Forelimb muscle (tissue), 1 donor: ENCODE measurements at places on chromosomes 3 and 15. TPM values are rescaled to one million over a fixed set of nuclear protein-coding genes. Genes with fewer than 3 reads are reported as not detected.

DNA sequence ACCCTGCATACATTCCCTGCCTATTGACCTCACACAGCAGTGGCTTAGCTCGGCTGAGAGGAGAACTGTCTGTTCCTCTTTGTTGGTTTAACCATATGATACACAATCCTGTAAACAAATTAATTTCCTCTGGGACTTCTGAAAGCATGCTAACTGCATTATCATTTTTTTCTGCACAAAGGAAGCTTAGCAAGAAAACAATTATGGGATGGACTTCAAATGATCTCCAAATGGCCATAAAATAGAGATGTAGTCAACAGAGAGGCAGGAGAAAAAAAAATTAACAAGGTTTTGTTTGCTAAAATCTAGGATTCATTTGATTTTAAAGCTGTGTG lies 14.4 kb upstream of the TMC3 start:
- no peak for DNase-seq

GRCh38 chr3:135304378-135304777 lies 509.3 kb downstream of the EPHB1 start:
- no peak for DNase-seq

GRCh38 chr3:1318296-1319005 lies 225.6 kb downstream of the CNTN6 start:
- no peak for DNase-seq

DNA sequence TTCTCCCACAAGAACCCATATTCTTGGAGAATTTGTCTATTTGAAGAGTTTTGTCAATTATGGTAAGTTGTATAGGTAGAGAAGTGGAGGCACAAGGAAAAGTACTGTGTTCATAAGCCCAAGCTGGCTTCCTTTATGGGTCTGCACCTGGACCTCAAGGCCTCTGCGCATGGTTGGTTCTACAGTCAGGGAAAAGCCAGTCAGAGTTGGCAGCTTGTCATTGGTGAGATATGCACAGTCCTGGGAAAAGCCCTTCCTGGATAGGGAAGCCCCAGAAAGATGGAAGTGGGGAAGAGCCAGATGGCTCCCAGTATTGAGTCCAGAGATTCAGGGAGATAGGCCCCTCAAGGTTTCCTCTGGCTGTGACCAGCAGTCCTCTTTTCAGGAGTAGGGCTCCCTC lies 15.8 kb downstream of the BOC start:
- DNase-seq, result no peak

DNA sequence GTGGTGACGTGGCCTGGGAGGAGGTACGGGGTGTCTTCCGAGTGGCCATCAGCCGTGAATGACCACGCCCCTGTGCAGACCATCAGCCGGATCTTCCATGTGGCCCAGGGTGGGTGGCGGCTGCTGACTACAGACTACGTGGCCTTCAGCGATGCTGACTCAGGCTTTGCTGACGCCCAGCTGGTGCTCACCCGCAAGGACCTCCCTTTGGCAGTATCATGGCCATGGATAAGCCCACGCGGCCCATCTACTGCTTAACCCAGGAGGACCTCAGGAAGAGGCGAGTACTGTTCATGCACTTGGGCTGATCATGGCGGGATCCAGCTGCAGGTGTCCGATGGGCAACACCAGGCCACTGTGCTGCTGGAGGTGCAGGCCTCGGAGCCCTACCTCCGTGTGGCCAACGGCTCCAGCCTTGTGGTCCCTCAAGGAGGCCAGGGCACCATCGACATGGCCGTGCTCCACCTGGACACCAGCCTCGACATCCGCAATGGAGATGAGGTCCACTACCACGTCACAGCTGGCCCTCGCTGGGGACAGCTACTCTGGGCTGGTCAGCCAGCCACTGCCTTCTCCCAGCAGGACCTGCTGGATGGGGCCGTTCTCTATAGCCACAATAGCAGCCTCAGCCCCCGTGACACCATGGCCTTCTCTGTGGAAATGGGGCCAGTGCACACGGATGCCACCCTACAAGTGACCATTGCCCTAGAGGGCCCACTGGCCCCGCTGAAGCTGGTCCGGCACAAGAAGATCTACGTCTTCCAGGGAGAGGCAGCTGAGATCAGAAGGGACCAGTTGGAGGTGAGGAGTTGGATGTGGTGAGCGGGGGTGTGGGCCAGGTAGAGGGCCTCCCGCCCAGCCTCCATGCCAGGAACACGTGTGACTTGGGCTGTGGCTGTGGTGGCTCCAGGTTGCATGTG lies 178.4 kb downstream of the TBC1D2B start:
- DNase-seq, result no peak

GRCh38 chr3:17091910-17092582 lies 207.3 kb downstream of the PLCL2 start:
- no peak for DNase-seq

DNA sequence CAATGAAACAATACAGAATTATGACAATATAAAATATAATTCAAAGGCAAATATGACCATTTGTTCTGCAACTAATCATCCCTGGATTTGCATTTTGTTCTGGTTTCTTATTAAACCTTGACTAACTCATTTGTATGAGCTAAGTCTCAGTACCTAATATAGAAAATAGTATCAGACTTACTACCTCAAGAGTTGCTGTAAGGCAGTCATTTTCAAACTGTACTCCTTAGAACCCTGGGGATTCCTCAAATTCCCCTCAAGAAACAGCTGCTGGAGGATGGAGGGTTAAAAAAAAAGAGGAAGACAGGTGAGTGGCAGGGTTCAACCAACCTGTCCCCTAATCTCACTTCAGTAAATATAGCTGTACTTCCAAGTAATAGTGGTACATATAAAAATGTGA lies 11.1 kb downstream of the ZBTB11 start:
- DNase-seq, result no peak

- peak; percentile 51 for DNase-seq
These were observed 766.8 kb downstream of the TBL1XR1 start for GRCh38 chr3:176430244-176431037.

DNA sequence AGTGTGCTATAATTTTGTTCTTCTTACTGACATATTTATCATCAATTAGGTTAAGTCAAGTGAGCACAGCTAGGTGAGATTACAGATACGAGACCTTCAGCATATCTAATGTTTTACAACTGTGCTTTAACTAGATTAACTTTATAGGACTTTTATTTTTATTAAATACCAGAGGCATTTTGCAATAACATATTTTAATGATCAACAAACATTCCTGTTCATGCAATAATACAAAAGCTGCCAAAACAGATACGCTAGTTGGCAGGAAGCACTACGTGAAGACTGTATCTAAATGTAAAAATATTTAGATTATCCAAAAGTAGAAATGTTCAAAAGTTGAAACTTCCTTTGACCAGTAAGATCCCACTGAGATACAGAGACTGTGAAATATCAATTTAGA lies 139.1 kb downstream of the CBLB start:
- no peak for DNase-seq

DNA sequence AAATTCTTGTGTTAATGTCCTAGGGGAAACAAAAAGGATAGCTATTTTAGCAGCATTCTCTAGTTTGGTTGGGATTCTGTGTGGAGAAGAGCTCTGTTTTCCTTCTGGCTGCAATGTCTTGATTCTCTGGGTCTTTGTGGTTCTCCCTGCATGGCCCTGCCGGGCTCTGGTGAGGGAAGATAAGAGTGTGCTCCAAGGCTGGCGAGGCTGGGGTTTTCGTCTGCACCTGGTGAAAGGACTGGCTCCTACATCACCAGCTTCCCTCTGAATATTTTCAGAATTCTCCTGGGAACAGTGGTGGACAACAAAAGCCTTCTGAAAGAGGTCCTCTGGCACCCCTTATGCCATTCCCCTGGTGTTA lies 38.1 kb upstream of the SFMBT1 start:
- no peak for DNase-seq

DNA sequence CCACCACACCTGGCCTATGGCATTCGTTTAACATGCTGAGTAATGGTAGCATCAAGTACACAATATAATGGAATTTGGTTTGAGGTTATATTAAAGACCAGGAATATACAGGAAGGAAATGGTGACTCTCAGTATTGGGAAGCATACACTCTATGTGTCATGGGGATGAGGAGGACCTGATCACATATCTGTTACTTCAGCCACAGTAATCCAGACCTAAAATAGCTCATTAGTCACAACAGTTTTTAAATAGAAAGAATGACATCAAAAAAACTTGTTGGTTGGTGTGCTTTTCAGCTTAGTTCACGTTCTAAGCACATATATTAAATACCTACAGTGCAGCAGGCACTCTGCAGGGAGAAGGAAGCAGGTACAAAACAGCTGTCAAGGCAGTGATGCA lies 52.5 kb upstream of the ATP2C1 start:
- DNase-seq, result no peak

GRCh38 chr3:182618085-182618732 lies 175.1 kb upstream of the ATP11B start:
- peak; percentile 24 for DNase-seq

DNA sequence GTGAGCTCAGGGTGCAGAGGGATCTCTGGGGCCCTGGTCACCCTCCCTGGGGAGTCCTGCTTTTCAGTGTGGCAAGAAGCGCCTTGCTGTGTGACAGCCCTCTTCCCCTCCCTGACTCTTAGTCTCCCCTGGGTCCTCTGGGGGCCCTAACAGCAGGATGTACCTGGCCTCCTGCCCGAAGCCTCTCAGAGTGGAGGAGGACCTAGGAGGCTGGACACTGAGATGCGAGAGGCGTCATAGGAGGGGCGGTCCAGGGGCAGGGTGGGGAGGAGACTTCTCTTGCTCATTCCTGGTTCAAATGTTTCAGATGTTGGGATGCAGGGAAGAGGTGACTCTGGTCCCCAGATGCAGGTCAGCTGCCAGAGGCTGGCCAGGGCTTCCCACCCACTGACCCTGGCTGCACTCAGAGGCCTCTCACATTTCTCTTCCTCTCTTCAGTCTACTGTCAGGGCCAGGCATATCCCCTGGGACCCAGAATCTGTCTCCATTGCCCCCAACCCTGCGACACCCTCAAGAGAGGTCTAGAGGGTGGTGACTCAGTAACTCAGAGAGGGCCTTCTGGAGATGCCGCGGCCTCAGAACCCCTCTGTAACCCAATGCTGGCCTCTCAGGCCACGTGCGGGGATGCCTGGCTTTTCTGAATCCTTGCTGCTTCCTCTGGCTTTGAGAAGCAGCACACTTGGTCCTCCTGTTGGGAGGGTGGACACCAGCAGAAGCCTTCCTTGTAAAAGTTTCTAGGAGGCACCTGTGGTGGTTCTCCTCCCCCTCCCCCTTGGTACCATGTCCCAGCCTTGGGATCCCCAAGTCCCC lies 25.9 kb downstream of the SNX33 start:
- DNase-seq, result peak; percentile 82

GRCh38 chr15:62958528-62959363 lies 83.8 kb upstream of the TPM1 start:
- no peak for DNase-seq

GRCh38 chr3:192077795-192078497 lies 617.0 kb downstream of the PYDC2 start:
- DNase-seq, result no peak

- no peak for DNase-seq
These were observed 33.6 kb upstream of the ZBTB38 start for GRCh38 chr3:141334627-141335250.

GRCh38 chr3:115977866-115978265 lies 354.6 kb downstream of the GAP43 start:
- DNase-seq, result no peak

GRCh38 chr15:40479024-40479423 lies 8.2 kb downstream of the CHST14 start:
- no peak for DNase-seq

DNA sequence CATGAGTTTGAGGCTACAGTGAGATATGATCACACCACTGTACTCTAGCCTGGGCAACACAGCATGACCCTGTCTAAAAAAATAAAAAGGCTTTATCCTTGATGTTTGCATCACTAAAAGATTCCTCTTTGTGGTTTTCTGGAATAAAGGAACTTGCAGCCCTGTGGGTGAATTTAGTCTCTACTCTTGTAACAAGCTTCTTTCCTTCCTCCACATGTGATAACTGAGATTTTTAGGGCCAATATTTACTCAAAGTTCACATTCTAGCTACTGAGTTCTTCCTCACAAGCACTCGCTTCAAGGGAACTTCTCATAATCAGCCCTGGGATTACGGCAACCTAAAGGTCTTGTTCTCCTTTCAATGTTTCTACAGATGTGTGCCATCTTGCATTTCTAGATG lies 24.6 kb downstream of the COMMD2 start:
- DNase-seq, result no peak

DNA sequence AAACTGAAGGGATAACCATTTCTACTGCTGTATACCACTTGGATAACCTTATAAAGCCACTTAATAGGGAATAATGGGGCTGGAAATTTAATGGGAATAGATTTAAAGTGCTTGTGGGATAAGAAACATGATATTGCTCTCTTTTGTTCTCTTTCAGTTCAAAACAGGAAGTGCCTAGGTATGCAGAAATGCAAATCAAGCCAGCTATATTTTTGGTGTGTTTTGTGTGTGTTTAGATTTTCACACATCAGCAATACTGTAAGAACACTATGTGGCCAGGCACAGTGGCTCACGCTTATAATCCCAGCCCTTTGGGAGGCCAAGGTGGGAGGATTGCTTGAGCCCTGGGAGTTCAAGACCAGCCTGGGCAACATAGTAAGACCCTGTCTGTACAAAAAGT lies 442.3 kb upstream of the TPRG1 start:
- no peak for DNase-seq

DNA sequence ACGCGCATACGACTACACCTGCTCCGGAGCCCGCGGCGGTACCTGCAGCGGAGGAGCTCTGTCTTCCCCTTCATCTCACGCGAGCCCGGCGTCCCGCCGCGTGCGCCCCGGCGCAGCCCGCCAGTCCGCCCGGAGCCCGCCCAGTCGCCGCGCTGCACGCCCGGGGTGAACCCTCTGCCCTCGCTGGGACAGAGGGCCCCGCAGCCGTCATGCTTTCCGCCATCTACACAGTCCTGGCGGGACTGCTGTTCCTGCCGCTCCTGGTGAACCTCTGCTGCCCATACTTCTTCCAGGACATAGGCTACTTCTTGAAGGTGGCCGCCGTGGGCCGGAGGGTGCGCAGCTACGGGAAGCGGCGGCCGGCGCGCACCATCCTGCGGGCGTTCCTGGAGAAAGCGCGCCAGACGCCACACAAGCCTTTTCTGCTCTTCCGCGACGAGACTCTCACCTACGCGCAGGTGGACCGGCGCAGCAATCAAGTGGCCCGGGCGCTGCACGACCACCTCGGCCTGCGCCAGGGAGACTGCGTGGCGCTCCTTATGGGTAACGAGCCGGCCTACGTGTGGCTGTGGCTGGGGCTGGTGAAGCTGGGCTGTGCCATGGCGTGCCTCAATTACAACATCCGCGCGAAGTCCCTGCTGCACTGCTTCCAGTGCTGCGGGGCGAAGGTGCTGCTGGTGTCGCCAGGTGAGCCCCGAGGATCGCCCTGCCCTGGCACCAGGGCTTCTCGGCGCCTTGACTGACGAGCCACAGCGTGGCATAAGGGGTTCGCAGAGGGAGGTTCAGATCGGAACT lies 420 bp downstream of the SLC27A2 start:
- no peak for DNase-seq

CFAP161 gene
- 0.37 TPM for polyA plus RNA-seq

LDHAL6B gene
- polyA plus RNA-seq, result 0.14 TPM

CHMP2B gene
- polyA plus RNA-seq, result 23.4 TPM

TRPM1 gene
- polyA plus RNA-seq, result not detected

TEX9 gene
- 2.9 TPM for polyA plus RNA-seq

GP9 gene
- polyA plus RNA-seq, result 0.42 TPM

ECE2 gene
- not detected for polyA plus RNA-seq

FGF12 gene
- polyA plus RNA-seq, result 1.6 TPM

EFCC1 gene
- 1.6 TPM for polyA plus RNA-seq

OCA2 gene
- polyA plus RNA-seq, result 2.8 TPM

A4GNT gene
- not detected for polyA plus RNA-seq

FXR1 gene
- 597 TPM for polyA plus RNA-seq

CHST13 gene
- 0.16 TPM for polyA plus RNA-seq

MPI gene
- 53.6 TPM for polyA plus RNA-seq

BTD gene
- 11.6 TPM for polyA plus RNA-seq

DLEC1 gene
- 0.59 TPM for polyA plus RNA-seq
